Hypothalamus (tissue), 51 donors: ENCODE measurements at places on chromosomes 3 and 15.

GRCh38 chr3:198062068-198062465 lies 102.0 kb downstream of the LMLN start:
- no peak for DNase-seq

DNA sequence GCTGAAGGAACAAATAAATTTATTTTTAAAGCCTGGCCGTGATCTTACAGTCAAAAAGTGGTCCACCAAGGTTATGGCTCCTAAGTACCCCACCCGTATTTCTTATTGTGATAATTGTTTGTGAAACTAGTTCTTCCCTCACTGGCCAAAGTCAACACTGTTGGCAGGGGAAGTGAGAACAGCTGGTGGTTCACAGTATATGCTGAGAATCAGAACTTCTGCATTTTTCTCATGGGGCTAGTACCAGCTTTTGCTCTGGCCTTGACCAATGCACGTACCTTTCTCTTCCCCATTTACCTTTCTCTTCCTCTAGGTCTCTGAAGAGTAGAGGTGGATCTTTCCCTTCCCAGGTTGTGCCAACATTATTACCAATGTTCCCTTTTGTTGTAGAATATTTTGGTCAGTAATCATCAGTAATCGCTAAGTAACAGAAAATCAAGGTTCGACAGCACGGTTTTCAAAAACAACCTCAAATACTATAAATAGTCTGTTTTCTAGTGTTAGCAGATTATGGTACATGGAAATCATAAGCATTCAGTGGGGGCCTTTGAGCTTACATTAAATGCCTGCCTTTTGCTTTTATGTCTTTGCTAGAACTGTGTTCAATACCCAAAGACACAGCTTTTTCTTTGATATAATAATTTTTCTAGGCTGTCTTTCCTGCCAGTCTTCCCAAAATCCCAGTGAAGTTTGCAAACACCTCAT lies 268.0 kb downstream of the LPP start:
- DNase-seq = no peak

- DNase-seq = no peak
Observed at GRCh38 chr3:98731720-98732285, 31.3 kb upstream of the ST3GAL6 start.

DNA sequence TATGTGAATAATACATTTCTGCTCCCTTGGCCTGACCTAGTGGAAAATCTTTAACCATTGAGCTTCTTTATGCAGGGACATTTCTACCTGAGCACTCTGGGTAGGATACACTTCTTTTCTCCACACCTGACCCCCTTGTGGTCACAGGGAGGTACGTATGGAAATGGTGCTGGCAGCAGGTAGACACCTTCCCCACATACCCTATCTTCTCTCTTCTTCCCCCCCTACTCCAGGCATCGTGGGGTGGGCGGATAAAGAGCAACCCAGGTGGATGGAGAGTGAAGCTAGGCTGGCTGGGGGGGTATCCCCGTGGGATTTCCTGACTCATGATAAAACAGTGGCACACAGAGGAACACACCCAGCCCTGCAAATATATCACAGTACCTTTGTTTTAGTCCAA lies 312.1 kb downstream of the ARRDC4 start:
- no peak for DNase-seq

- DNase-seq = no peak
Observed at GRCh38 chr15:50148362-50148963, 29.4 kb upstream of the ATP8B4 start.

DNA sequence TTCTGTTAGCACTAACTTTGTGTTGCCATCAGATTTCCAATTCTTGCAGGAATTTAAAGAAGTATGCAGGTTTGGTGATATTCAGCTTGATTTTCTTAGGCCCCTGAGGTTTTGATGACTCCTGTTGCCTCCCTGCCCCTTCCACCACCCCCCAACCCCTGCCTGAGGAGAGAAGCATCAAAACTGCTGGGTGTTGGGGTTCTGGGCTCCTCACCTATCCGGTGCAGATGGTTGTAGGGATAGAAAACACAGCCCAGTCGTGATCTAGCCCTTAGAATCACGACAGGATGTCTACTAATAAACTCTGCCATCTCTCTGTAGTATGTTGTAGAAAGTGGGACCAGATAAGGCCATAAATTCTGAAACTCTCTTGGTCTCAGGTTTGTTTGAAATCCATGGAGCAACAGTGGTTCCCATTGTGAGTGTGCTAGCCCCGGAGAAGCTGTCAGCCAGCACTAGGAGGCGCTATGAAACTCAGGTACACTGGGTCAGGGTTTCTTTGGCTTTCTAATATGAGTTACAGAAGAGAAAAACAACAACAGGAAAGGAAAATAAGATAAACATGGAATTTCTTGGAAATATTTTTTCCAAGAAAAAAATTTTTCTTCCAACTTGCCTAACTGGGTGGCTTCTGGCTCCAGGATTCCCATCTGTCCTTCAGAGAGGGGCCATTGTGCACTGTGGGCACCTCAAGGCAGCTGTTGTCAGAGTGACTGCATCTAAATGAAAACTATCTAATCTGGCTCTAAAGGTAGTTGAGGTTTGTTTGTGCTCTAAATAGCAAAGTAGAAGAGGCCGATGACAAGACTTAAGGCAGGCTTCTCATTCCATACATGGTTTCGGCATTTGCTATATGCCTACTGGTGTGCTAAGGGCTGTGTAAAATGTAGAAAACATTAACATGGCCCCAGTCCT lies 8.7 kb downstream of the SRP14 start:
- DNase-seq = no peak

GRCh38 chr3:181932039-181932438 lies 220.3 kb downstream of the SOX2 start:
- DNase-seq = no peak

GRCh38 chr15:58770519-58770856 lies 614 bp upstream of the MINDY2 start:
- no peak for DNase-seq

GRCh38 chr3:4984511-4984864 lies 5.3 kb downstream of the BHLHE40 start:
- DNase-seq = no peak
